ENCODE measurements at places on chromosomes 5 and 9.

- DNase-seq: no peak
Observed at GRCh38 chr9:33164138-33164809, 2.9 kb downstream of the B4GALT1 start.

GRCh38 chr9:99038484-99038820, 66.5 kb upstream of the TGFBR1 start:
- DNase-seq: no peak

DNA sequence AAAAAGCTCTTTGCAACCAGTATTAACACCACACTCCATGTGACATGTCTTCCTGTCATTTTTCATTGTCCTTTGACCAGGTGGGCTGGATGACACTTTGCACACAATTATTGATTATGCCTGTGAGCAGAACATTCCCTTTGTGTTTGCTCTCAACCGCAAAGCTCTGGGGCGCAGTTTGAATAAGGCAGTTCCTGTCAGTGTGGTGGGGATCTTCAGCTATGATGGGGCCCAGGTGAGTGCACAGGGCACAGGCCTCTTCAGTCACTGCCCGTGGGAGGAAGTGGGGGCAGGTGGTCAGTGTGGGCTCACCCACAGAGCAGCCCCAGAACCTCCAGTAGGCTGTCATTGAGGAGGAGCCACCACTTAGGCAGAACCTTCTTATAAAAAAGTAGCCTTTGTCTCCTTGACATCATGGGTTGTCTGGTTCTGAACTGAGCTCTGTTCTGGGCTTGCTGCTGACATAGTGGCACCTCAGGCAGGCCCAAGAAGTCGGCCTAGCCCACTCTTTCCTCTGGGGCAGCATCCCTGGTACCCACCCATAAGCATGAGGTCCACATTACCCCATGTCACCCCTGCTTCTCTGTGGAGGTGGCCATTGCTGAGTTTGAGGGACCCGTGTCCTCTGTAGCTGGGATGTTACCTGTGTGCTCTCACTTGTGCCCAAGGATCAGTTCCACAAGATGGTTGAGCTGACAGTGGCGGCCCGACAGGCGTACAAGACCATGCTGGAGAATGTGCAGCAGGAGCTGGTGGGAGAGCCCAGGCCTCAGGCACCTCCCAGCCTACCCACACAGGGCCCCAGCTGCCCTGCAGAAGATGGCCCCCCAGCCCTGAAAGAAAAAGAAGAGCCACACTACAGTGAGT, 39.3 kb downstream of the SECISBP2 start:
- DNase-seq: no peak

GRCh38 chr5:2608391-2608790, 143.1 kb downstream of the IRX2 start:
- DNase-seq: no peak

GRCh38 chr5:171840066-171840465, 54.4 kb downstream of the SMIM23 start:
- no peak for DNase-seq

GRCh38 chr9:111076519-111076918, 38.2 kb upstream of the LPAR1 start:
- DNase-seq: no peak

DNA sequence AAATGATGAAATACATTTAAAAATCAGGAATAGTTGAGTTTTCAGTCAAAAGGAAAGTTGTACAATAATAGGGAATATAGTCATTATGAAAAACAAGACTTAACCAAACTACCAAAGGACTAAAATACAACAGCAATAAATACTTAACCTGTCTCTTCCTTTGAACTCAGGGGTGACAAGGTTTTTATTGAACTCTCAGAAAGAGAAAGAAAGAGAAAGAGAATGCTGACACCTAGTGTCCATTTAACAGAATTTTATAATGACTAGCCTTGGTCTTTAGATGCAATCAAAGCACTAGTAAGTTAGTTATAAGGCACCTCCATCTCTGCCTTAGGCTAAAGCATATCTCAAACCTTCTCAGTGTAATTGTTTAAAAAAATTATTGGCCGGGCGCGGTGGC, 47.5 kb downstream of the UIMC1 start:
- peak; percentile 24 for DNase-seq

- DNase-seq: no peak
Observed at GRCh38 chr5:37569466-37569865, 190.3 kb downstream of the WDR70 start.

GRCh38 chr5:44935262-44935661, 126.5 kb downstream of the MRPS30 start:
- DNase-seq: no peak

DNA sequence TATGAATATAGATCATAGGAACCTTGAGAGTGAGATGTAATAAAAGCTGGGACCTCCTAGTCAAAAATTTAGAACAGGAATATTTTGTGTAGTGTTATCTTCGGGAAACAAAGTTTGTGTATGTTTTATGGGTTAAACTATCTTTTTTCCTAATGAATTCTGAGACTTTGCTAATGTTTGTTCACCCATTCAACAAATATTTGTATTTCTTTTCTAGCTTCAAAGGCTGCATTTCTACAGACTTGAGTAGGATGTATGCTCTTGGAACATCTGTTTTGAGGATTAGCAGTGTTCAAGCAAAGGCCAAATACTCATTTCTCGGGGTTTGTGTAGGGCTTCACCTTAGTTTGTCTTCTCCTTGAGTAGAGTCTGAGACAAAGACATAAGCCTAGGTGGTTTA, 16.2 kb downstream of the NDUFS4 start:
- DNase-seq: no peak

DNA sequence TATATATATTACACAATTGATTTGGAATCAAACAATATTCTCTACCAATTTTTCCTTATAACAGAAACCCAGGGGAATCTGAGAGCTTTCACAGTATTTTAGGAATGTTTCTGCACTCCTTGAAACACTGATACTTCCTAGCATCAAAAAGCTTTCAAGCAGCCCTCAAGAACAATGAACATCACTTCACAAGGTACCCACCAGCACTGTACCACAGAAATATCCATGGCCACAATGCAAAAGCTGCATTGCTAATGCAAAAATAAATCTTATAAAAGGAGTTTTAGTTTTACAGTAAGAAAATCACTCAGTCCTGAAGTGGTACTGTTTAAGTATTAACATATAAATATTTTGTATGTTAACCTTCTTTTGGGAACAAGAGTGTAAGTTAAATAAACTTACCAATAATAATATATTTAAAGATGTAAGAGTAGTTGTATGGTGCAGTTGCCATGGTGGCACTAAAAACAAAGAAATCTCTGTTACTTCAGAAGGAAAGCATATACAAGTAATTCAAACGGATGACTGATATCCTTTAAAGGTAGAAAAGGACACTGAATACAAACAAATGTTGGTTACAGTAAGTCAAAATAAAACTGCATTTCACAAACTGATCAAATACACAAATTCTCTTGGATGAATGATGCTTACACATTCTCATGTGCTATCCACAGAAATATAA, 8.6 kb downstream of the RAB14 start:
- no peak for DNase-seq

- DNase-seq: no peak
Observed at GRCh38 chr5:51832934-51833470, 449.8 kb downstream of the ISL1 start.

DNA sequence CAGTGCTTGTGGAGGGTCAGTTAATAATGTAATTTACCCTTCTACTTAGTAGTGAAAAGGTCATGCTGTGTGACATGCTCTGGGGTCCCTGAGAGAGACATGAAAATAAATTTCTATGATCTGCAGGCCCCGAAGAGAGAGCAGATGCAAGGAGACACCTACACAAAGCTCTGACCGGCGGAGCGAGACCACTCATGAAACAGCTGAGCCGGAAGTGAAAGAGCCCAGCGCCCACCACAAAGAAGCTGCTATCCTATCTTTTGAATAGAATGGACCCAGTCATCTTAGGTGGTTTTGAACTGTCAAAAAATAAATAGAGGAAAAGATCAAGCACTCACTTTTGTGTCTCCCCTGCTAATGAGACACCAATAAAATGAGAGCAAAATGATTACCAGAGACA, 190.0 kb downstream of the MED10 start:
- no peak for DNase-seq

DNA sequence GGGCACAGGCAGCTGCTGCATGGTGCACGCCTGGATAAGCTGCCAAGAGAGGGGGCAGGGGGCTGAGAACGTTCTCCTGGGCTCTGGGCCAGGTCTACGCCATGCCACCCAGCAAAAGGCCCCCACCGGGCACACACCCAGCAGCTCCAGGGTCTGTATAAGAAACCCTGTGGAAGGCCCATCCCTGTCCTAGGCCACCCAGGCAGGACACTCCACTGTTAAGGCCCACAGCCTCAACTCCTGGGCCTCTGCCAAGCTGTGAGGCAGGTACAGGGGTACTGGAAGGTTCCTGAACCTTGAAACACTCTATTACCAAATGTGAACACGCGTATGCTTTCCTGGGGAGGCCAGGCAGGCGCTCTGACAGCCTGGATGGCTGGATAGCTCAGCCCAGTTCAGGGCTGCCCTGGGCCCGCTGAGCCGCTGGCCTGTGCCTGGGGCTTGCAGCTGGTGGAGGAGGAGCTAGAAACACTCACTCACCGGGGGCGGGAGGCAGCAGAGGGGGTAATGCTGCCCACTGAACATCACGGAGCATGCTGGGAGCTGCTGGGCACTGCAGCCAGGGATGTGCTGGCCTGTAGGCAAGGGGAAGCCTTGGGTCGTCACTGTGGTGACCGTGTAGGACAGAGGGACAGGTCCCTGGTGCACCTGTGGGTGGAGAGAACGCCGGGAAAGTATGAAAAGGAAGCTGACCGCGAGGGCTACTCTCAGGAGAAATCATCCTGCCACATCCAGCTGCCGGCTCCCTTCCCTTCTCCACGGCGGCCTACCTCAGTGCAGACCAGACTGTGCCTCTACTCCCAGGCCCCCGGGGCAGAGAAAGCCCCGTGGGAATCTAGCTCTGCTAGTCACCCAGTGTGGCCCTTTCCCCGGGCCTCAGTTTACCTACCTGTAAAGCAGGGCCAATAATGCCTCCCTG, 6.0 kb downstream of the RNF44 start:
- DNase-seq: no peak

DNA sequence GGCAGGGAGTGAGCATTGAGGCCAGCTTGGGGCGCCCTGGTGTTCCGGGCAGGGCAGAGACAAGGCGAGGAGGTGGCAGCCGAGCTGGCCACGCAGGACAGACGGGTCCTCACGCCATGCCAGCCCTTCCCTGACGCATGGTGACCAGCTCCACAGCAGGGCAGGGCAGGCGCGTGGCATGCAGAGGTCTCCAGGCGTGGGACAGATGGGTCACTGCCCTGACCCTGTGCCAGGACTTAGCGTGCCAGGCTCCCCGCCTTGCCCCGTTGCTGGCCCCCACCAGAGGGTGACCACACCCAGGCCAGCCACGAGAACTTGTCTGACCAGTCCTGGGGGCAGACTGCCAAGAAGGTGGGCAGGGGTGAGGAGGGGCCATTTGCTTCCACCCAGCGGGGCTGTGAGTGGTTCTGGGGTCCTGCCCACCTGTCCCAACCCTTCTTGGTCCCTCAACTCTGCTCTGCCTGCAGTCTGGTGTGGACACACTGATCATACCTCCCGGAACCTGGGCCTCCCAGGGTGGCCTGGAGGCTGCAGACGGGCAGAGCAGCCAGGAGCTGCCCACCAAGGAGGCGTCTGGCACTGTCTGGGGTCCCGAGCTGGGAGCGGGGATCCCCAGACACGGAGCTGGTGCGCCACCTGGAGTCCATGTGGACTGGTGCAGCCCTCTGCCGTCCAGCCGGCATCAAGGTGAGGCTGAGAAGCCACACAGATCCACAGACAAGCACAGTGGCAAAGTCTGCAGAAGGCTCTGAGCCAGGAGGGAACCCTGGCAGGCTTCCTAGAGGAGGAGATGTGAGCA, at the start of gene RNF224:
RNF224 (plus strand) TSS at position 449 of the 799 bp plus-strand sequence. CDS start 834 bp downstream, outside the sequence.
- no peak for DNase-seq

DNA sequence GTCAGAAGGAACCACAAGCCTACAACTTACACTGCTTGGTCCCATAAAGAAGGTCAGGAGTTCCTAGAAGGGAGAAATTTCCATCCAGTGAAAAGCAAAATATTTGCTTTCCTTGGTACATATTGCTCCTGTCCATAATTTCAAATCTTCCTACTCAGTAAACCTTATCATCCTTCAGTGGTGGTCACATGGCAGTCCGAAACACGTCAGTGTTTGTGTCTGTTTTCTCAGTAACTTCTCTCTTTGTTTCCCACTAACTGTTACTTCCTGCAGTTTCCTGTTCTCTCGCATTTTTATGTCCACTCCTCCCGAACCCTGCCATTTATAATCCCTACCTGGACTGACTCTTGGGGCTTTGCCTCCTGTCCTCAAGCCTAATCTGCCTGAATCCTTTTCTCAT, 129.1 kb downstream of the FANCC start:
- no peak for DNase-seq

DNA sequence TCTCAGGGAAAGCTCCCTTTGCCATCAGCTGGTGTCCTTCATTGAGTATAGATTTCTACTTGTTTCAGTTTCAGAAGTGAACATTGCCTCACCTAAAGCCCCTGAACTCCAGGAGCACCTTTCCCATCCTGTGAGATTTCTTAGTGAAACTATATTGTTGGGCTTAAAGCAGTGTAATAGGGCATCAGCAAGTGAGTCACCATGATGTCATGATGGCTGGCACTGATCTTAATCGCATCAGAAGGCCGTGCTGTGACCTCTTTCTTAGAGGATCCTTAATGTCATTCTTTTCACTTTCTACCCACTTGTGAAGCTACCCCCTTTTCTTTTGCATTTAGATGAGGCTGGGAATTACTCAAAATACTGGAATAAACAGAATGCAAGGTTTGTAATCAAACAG, 401.3 kb downstream of the MTRR start:
- no peak for DNase-seq

- no peak for DNase-seq
Observed at GRCh38 chr9:107020040-107020530, 157.1 kb downstream of the ZNF462 start.

DNA sequence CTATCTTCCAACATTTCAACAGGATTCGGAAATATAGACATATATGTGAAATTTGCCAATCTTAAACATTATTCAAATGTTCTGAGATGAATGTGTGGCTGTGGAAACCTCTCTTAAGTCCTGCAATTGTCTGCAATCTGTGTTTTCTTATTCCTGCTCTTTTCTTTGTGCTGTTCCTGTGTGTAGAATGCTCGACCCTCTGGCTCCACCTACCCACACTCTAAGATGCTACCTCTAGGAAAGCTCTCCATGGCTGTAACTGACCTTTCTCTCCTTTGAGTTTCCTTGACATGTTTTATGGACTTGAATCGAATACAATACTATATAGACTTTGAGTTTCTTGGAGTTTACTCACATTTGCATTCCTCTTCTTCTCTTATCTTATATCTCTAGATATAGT, 120.6 kb upstream of the ASTN2 start:
- no peak for DNase-seq

DNA sequence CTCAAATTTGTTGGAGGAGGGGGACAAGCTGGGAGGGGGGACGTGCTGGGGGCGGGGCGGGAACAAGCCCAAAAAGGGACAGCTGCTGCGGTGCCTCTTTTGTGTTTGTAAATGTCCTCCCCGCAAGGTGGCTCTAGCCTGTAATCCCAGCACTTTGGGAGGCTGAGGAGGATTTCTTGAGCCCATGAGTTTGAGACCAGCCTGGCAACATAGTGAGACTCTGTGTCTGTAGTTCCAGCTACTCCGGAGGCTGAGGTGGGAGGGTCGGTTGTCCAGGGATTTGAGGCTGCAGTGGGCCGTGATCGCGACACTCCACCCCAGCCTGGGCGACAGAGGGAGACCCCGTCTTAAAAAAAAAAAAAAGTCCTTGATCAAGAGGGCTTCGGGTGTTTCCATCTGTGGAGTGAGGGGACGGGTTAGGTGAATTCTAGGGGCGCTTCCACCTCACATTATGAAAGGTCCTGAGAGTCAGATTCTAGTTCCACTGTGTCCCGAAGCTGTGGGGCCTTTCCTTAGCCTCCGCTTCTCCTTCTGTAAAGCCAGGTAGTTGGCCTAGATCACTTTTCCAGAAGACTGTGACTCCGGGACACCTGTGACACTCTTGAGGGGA, 779 bp upstream of the CTNNA1 start:
- DNase-seq: no peak

All from NCI-H1048 (cell line).